Naive thymus-derived CD8-positive, alpha-beta T cell (primary cell): ENCODE measurements at places on chromosomes 1 and 21. TPM values are rescaled to one million over a fixed set of nuclear protein-coding genes. Genes with fewer than 3 reads are reported as not detected.

RNF19B gene
- 19.2 TPM for total RNA-seq

ZSWIM5 gene
- 1.2 TPM for total RNA-seq

SPRR1B gene
- not detected for total RNA-seq

SV2A gene
- 3.0 TPM for total RNA-seq

ACTL8 gene
- not detected for total RNA-seq

LCE3E gene
- total RNA-seq, result not detected

KCNK2 gene
- total RNA-seq, result not detected

PTGER3 gene
- total RNA-seq, result 0.11 TPM

FBLIM1 gene
- not detected for total RNA-seq

SLC25A34 gene
- 2.6 TPM for total RNA-seq

NTNG1 gene
- not detected for total RNA-seq

PCSK9 gene
- not detected for total RNA-seq

KCND3 gene
- not detected for total RNA-seq

VASH2 gene
- total RNA-seq, result not detected
